ENCODE measurements at places on chromosomes 3 and 15. TPM values are rescaled to one million over a fixed set of nuclear protein-coding genes. Genes with fewer than 3 reads are reported as not detected.

GRCh38 chr15:51244423-51244869 lies 94.0 kb downstream of the CYP19A1 start:
- H3K27me3 ChIP-seq: no peaks in the 10 kb centered on the region
- H3K4me3 ChIP-seq: no peak overlapping the region
- no peaks in the 10 kb centered on the region for H3K4me1 ChIP-seq
- H3K36me3 ChIP-seq: no peaks in the 10 kb centered on the region
- H3K27ac ChIP-seq: no peak overlapping the region

DNA sequence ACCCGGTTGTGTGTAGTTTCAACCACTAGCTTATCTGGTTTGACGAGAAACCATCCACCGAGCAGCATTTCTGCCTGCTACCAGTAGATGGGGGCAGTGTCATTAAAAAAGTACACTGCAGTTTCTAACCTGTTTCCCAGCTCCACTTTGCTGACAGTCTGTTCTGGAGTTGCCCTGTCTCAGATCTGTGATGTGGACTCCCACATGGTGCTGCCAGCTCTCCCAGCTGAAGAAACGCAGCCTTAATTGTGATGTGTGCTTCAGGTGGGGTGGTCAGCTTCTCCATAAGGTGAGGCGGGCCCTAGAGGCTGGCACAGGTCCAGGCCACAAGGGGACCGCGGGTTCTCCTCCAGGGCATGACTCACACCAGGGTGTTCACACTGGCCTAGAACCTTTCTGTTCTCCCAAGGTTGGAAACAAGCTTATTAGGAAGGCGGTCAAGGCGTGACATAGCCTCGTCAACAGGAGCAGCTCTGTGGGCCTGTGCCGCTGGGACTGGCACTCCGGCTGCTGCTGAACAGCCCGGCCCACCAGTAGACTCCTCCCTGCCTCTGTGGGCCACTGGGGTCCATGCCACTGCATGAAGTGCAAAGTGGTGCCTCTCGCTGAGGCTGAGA lies 2.9 kb upstream of the FAM43A start:
- H3K4me1 ChIP-seq: peaks cover 6% of the 10 kb centered on the region
- peak; percentile 90 for DNase-seq
- H3K4me3 ChIP-seq: no peak overlapping the region
- H3K27me3 ChIP-seq: no peaks in the 10 kb centered on the region
- no peak overlapping the region for H3K27ac ChIP-seq
- no peaks in the 10 kb centered on the region for H3K36me3 ChIP-seq

DNA sequence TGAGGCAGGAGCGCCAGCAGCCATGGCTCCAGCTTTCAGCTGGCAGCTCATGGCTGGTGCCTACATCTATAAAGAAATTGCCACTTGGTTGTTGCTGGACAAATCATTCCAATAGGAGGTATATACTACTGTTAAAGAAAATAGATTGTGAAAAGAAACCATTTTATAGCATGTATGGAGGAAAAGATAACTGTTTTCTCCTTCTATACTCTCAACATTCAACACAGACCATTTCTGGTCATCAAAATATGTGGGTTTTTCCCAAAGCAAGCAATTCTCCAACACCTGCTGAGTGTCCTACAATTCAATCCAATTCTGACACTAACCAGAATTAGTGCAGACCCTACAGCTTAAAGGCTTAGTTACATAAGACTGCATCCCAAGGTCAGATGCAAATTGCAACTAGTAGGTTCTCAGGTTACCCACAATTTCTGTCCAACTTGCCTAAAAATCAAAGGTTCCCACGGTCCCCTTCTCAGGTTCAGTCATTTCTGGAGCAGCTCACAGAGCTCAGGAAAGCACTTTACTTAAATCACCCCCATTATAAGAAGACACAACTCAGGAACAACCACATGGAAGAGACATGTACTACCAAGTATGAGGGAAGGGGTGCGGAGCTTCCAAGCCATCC lies 42.4 kb upstream of the STRIT1 start:
- no peak overlapping the region for H3K27ac ChIP-seq
- no peaks in the 10 kb centered on the region for H3K27me3 ChIP-seq
- no peaks in the 10 kb centered on the region for H3K36me3 ChIP-seq
- no peaks in the 10 kb centered on the region for H3K4me1 ChIP-seq

DNA sequence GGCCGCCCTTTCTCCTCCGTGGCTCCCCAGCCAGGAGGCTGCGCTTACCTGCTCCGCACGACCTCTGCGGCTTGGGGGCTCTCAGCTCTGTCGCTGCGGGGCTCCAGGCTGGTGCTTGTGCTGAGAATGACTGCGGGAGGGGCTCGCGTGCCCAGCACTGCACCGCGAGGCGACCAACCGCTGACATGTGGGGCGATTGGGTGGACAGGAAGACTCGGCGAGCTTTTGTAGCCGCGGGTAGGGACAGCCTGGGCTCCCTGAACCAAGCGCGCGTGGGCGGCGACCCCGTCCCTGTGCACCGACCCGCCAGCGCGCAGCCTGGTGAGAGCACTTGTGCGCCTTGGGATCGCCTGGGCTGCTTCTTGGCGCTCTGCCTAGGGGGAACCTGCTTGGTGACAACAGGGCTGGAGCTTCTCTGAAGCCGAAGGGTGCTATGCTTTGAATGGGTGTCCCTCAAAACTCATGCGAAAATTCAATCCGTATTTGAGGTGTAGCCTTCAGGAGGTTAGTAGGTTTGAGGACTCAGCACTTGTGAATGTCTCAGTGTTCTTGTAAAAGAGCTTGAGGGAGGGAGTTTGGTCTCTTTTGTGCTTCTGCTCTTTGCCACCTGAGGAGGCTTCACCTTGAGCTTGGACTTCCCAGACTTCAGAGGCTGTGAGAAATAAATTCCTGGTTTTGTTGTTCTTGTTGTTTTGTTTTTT lies 50.4 kb downstream of the IL12A start:
- H3K4me3 ChIP-seq: no peak overlapping the region
- peak; percentile 34 for DNase-seq
- no peaks in the 10 kb centered on the region for H3K4me1 ChIP-seq
- no peaks in the 10 kb centered on the region for H3K36me3 ChIP-seq
- no peak overlapping the region for H3K27ac ChIP-seq

DNA sequence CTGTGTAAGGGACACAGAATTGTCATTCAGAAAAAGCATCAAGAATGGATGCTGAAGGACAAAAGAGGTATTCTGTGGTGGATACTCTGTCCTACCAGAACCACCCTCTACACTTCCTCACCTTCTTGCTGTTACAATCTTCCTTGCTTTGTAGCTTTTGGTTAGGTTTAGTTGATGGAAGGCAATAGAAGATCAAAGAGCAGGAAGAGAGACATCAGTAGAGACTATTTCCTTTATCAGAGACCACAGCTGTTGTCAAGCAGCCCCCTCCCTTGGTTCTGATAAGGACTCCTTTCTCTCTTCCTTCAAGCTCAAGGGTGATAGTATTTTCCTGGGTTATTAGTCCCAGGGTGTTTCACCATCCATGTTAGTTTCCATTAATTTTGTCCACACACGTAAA lies 84.7 kb upstream of the ALCAM start:
- H3K4me3 ChIP-seq: no peak overlapping the region
- H3K27me3 ChIP-seq: no peaks in the 10 kb centered on the region
- H3K36me3 ChIP-seq: no peaks in the 10 kb centered on the region
- DNase-seq: no peak
- no peak overlapping the region for H3K27ac ChIP-seq
- H3K4me1 ChIP-seq: no peaks in the 10 kb centered on the region

The OR5K2 gene
- not detected for total RNA-seq

The AP3S2 gene
- 32.0 TPM for total RNA-seq

The SLC15A2 gene
- total RNA-seq: 33.3 TPM

The LMCD1 gene
- 4.5 TPM for total RNA-seq

Measured in A673 (cell line).